Activated CD4-positive, CD25-positive, alpha-beta regulatory T cell treated with anti-CD3 and anti-CD28 coated beads, Interleukin-2, amount 50 U/mL, for 72 hours (primary cell): ENCODE measurements at places on chromosomes 2 and 18.

DNA sequence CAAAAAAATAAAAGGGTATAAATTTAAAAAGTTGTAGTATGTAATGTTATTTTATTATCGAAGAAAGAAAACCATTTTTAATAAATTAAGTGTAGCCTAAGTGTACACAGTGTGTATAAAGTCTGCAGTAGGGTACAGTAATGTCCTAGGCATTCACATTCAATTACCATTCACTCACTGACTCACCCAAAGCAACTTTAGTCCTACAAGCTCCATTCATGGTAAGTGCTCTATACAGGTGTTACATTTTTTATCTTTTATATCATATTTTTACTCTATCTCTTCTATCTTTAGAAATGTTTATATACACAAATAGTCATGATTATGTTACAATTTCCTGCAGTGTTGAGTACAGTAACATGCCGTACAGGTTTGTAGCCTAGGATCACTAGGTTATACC, 59.5 kb downstream of the RABL2A start:
- no peak for DNase-seq

- no peak for DNase-seq
Measured at GRCh38 chr18:51654488-51655326, 457.2 kb upstream of the MEX3C start.

DNA sequence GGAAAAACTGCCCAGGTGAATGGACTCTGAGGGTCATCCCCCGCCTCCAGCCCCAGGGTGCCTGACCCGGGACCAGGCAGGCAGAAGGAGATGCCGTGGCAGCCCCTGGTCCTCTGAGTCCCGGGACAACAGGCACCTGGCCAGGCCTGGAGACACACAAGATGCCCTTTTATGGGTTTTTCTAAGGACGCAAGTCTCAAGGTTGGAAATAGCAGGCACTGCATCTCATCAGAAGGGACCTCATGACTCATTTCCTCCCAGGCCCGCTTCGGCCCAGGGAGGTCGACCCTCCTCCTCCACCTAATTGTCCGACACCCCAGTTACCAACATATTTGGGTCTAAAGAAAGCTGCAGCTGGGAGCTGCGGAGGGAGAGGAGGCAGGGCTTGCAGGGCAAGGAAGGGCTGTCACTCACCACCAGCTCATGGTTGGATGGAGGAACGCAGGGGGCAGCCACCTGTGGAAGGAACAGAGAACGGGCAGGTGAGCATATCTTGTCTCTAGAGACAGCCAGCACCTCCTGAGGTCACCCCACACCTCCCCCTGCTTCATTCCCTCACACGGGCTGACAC, 82.9 kb downstream of the TNS1 start:
- DNase-seq: no peak

GRCh38 chr2:118830118-118830517, 17.3 kb downstream of the EN1 start:
- no peak for DNase-seq

- peak; percentile 66 for DNase-seq
Measured at GRCh38 chr2:240568678-240569522, 616 bp downstream of the RNPEPL1 start.

DNA sequence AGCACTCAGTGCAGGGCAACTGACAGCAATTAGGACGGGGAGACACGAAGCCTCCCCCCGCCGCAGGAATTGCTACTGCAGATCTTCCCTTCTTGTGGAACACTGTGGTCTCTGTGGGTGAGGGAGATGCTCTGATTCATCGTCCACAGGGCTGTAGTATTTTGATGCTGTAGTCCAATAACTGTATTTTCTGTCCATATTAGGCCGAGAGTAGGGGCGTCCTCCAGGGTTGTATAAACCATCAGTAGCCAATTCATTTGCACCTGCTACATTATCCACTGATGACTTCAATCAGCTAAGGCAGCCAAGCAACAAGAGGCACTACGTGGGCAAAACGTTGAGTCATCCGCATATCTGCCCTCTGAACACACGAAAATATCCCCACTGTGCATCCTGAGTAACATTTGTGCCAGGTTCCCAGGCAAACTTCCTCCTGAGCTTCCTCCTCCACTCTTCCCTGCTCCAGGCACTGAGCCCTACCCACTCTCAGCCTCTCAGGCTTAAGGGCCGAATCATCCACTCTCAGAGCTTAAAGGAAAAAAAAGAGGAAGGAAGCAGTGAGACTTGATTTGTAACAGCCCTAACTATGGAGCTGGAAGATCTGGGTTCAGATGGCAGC, 62.1 kb downstream of the LBH start:
- no peak for DNase-seq

DNA sequence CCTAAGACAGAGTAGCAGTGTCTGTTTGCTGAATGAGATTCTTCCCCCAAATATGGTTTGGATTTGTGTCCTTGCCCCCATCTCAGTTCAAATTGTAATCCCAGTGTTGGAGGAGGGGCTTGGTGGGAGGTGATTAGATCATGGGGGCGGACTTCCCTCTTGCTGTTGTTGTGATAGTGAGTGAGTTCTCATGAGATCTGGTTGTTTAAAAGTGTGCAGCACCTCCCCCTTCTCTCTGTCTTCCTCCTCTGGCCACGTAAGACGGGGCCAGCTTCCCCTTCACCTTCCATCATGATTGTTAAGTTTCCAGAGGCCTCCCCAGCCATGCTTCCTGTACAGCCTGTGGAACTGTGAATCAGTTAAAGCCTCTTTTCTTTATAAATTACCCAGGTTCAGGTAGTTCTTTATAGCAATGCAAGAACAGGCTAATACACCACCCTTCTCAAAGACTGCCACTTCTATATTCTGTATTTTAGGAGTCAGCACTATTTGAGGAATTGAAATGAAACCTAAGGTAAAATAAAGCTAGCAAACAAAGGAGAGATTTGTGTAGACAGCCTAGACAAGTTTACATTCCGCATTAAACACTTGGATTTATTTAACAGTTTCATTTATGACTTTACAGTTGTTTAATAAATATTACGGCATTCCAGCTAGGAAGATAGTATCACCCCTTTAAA, 21.6 kb downstream of the FBXO36 start:
- DNase-seq: no peak

- no peak for DNase-seq
Measured at GRCh38 chr2:15169326-15170069, 391.6 kb downstream of the NBAS start.

GRCh38 chr2:146317959-146318358, 1526.9 kb upstream of the ACVR2A start:
- DNase-seq: no peak

- DNase-seq: no peak
Measured at GRCh38 chr2:236943068-236943467, 142.6 kb upstream of the COPS8 start.

DNA sequence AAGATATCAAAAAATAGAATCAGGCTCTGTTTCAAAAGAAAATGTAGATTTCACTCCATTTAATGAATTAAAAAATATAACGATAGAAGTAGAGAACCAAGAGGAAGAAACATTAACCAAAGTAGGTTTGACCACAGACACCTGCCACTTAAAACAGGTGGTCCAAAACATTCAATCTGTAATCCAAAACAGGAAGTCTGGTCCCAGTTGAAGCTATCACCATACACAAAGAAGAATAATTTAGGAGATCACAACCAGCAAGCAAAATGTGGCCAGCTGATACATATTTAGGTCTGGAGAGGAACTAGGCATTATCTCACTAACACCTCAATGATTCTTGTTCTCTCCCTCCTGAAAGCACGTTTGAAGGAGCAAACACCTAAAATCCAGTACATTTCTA, 73.1 kb downstream of the FTCDNL1 start:
- no peak for DNase-seq
